ENCODE measurements at places on chromosomes 4 and X.

DNA sequence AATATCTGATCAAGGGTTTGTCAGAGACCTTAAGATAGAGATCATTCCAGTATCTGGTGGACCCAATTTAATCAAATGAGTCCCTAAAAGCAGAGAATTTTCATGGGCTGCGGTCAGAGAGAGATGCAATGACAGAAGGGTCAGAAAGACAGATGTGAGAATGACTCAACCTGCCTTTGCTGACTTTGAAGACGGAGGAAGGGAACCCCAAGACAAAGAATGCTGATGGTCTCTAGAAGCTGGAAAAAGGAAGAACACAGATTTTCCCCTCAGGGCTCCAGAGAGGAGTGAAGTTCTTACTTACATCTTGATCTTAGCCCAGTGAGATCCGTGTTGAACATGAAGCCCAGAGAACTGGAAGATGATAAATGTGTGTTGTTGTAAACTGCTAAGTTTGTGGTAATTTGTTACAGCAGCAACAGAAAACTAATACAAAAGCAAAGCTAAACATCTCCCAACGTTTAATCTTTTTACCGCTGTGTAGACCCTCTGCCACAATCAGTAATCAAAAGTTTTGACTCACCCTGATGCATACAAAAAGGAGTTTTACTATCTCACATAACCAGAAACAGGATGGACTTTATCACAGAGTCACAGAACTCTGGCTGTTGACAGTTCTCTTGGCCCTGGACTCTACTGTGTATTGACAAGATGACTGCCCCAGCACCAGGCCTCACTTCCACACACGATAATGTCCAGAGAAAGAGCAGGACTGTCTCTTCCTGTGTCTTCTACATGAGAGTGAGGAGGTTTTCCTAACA, 70.2 kb upstream of the MAGEB2 start:
- no peak for DNase-seq

DNA sequence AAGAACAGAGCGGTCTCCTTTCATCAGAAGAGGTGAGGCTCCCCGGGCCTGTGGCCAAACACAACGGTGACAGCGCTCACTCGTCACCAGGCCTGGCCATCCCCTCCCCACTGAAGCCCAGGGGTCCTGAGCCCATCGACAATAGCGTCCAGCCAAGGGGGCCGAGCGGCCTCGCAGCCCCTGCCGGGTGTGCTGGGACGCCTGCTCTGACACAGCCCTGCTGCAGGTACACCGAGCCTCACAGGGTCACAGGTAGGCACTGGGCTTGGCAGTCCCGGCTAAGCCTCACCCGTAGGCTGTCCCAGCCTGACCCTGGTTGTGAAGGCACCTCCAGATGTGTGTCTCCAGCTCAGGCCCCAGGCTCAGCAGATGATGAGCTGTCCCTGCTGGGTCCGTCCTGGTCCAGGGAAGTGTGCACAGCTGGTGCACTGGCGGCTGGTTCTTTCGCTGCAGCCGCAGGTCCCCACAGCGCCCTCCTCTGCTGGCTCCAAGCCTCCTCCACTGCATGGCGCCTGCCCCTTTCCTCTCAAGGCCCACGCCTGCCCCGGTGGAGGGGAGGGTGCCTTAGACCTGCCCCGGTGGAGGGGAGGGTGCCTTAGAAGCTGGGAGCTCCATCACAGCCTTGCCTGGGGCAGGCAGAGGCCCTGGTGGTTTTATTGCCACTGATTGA, 21.5 kb downstream of the UVSSA start:
- DNase-seq, result peak; percentile 62

GRCh38 chr4:114393295-114394038, 205.1 kb upstream of the UGT8 start:
- DNase-seq, result no peak

DNA sequence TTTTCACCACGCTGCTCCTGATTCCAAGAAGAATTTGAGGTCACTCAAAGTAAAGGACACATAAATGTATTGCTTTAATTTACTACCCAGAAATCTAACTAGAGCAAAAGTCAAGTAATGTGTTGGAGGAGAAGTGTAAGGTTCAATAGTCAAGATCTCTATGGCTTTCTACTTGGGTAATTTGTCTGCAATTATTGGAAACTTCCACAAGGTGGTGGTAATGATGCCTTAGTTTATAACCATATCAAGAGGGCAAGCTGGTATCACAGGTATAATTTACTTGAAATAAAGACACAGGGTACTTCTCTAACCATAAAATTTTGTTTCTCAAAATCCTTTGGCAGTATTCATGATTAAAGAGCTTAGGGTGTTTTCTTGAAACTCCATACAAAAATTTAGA, 10.2 kb upstream of the GRIA3 start:
- no peak for DNase-seq

DNA sequence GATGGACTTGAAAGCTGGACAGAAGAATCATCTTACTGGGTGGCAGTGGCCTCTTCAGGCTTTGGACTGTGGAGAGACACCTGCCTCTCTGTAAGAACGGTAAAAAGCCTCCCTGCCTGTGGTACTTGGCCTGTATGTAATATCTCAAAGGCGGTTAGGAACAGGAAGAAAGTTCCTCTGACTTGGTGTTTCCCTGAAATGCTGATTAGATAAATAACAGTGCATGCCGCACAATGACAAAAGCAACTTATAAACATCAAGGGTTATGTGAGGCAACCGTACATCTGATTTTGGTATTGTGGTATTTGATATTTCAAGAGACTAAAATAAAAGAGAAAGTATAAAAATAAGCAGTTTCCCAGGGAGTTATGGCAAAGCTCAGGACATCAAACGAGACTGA, 92.4 kb upstream of the SORBS2 start:
- DNase-seq, result no peak

GRCh38 chr4:30208731-30209435, 511.3 kb upstream of the PCDH7 start:
- no peak for DNase-seq
